ENCODE measurements at places on chromosomes 5 and 9.

GRCh38 chr5:17024686-17025180, 88.6 kb upstream of the MYO10 start:
- DNase-seq, result peak; percentile 91

- peak; percentile 42 for DNase-seq
Measured at GRCh38 chr9:38707885-38708637, 11.9 kb downstream of the FAM240B start.

DNA sequence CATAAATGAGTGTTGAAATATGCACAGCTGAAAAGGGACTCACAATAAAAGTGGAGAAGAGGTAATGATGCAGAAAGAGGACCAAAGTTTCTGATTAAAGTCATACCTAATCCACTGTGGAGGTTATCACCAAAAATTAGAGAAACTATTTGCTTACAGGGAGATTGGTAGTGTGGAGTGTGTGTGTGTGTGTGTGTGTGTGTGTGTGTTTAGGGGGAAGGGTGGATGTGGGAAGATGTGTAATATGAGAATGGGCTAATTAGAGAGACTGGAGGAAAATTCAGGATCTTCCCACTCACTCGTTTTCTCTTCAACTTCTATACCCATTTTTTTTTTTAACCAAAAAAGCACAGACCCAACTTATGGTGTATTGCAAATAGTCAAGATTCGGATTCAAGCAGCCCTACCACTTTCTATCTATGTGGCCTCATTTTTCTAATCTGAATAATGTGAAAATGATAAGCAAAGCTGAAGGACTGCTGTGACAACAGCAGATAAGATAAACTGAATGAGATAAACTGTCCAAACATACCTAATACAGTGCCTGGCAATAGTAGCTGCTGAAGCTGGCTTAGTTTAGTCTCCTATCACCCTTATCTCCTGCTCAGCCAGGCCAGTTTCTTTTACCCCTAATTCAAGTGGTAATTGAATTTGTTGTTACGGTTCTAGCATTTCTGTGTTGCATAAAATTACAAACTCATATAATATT, 501.1 kb downstream of the KDM4C start:
- DNase-seq, result no peak

GRCh38 chr5:123223921-123224320, 134.9 kb downstream of the PRDM6 start:
- DNase-seq, result no peak

- no peak for DNase-seq
Measured at GRCh38 chr5:53418409-53418808, 62.0 kb upstream of the FST start.

GRCh38 chr5:9268226-9268625, 277.6 kb downstream of the SEMA5A start:
- no peak for DNase-seq

- no peak for DNase-seq
Measured at GRCh38 chr9:7974335-7974960, 174.9 kb upstream of the DMAC1 start.

GRCh38 chr5:33565324-33565723, 124.6 kb downstream of the TARS1 start:
- DNase-seq, result no peak

GRCh38 chr9:18071651-18072060, 402.3 kb upstream of the ADAMTSL1 start:
- DNase-seq, result peak; percentile 66

DNA sequence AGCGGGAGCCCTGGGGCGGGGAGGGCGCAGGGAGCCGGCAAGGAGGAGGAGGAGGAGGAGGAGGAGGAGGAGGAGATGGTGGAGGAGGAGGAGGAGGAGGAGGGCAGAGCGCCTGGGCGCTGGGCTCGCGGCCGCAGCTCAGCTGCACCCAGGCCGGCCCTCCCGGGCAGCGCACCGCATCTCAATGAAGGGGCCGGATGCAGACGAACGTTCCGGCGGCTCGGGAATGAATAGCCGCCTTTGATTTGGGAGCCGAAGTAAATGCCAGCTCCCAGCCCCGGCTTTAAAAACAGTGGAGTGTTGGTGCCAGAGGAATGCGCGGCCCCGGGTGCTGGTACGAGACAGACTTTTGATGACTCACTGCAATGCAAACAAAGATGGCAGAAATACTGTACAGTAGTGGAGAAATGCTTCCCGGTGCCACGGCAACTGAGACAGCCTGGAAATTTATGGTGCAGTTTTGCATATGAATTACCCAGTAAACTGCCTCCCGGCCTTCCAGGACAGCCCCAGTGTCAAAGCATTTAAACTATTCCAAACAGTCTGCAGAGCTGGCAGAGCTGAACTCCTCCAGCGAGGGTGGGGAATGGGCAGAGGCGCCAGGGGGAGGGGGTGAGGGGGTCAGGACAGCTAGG, 43.1 kb downstream of the NACC2 start:
- DNase-seq, result peak; percentile 94

DNA sequence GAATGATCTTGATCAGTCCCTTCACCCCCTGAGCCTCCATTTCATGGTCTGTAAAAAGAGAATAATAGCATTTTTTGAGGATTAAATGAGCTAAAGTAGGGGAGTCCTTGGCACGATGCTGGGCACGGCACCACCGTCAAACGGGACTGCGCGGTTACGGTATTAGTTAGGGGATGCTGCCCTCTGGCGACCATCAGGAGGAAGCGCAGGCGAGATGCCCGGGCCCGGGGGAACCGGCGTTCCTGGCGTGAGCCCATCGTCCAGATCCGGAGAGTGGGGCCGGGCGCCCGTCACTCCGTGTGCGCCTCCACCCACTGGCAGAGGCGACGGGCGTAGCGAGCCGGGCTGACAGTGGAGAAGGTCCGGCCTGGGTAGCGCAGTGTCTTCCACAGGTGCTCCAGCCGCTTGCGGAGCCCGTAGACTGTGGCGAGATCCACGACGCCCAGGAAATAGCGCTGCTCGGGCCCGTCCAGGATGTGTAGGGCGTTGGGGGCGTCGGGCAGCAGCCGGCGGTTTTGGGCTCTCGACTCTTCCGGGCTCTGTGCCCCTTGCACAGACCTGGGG, 4.8 kb upstream of the ST6GALNAC4 start:
- peak; percentile 49 for DNase-seq

All from M059J (cell line).